Muscle of arm (tissue), 14 donors: ENCODE measurements at places on chromosomes 4 and X. TPM values are rescaled to one million over a fixed set of nuclear protein-coding genes. Genes with fewer than 3 reads are reported as not detected.
A peak's percentile ranks its signal among the peaks of the same experiment; 100 is the strongest.

DNA sequence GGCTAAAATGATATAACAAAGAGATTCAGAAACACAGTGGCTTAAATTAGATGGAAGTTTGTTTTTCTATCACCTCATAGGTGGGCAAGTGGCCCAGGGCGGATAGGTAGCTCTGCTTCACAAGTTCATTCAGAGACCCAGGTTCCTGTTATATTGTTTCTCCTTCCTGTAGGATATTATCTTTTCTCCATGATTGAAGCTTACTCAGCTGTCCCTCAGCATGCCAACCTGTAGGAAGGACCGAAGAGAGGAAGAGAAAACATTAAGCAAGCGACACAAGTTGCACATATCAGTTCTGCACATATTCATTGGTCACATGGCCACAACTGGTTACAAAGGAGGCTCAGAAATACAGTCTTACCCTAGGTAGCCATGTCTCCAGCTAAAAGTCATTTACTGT lies 6.9 kb downstream of the KLHL5 start:
- DNase-seq: no peak

GRCh38 chr4:28146191-28146590 lies 1285.5 kb downstream of the STIM2 start:
- DNase-seq: no peak

PAGE1 gene
- polyA plus RNA-seq: not detected

HS6ST2 gene
- polyA plus RNA-seq: 29.9 TPM

PNMA6A gene
- 1.2 TPM for polyA plus RNA-seq

BEND2 gene
- polyA plus RNA-seq: 0.08 TPM

- DNase-seq: no peak
Observed at GRCh38 chr4:173878701-173879100, 348.7 kb upstream of the HAND2 start.

ARHGAP6 gene
- polyA plus RNA-seq: 6.8 TPM

- no peak for DNase-seq
Observed at GRCh38 chrX:129769467-129770154, 10.1 kb upstream of the SASH3 start.

DNA sequence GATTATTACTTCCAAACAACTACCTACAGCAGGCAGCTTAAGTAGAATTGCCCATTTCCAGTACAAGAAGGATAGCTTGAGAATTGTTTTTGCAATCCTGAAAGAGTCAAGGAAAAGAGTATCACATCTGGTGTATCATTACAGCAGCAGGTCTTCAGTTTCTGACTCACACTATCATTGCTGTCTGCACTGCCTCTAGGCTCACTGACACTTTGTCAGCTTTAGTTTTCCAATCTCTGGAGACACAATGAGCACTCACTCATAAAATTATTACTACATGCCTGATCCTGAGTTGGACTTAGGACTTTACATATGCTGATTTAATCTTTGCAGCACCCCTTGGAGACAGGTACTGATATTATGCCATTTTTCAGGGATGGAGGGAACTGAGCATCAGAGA lies 244.6 kb upstream of the BOD1L1 start:
- DNase-seq: no peak

GRCh38 chr4:147461161-147461560 lies 19.7 kb upstream of the EDNRA start:
- DNase-seq: no peak

PRRG1 gene
- polyA plus RNA-seq: 15.5 TPM

GRCh38 chr4:3725936-3726870 lies 40.0 kb upstream of the ADRA2C start:
- DNase-seq: no peak

- DNase-seq: no peak
Observed at GRCh38 chrX:70336767-70337166, 46.9 kb downstream of the KIF4A start.

ERVMER34-1 gene
- 0.50 TPM for polyA plus RNA-seq

- DNase-seq: no peak
Observed at GRCh38 chrX:150092549-150092948, 154.3 kb upstream of the EOLA2 start.

- DNase-seq: no peak
Observed at GRCh38 chrX:6383488-6383887, 151.4 kb downstream of the VCX3A start.

DNA sequence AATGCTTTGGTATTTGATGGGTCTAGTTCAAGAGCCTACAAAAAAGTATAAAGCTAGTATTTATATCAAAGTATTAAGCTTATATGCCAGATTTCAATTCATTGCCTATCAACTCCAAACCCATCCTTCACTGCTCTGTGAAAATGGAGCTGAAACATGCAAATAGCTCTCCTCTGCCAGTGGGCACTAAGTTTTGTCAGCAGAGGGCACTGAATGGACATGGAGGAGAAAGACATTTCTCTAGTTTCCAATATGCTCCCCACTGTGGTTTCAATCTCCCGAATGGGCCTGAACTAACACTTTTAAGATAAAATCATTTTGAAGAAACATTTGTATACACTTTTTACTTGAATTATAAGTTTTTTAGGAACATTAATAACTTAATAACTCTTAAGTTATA lies 12.4 kb downstream of the PPID start:
- no peak for DNase-seq

ANXA10 gene
- polyA plus RNA-seq: not detected

DNA sequence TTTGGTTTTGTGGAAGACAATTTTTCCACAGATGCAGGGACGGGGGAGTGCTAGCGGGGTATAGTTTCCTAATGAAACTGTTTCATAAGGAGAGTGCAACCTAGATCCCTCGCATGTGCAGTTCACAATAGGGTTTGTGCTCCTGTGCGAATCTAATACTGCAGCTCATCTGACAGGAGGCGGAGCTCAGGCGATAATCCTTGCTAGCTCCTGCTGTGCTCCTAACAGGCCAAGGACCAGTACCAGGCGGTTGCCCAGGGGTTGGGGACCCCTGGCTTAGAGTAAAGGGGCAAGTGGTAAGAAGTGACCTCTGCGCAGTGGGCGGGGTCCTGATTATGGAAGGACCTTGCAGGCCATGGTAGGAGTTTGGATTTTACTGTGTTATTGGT lies 3.8 kb downstream of the SCML1 start:
- DNase-seq: no peak

DNA sequence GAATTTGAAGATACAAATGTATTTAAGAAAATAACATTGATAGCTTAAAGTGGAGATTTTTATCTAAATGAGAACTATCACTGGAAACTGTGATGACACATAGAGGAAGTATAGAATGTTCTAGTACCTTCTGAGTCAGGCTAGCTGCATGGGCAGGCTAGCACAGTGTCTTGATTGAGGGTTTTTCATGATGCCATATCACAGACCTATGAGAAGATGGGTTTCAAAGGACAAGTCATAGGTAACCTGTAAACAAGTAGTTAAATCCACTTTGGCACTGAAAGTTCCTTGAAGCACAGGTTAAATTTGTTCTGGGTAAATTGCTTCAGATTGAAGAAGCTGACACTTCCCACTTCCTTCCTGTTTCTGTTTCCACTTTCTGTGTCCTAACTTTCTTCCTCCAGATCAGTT lies 48.2 kb upstream of the CDKN2AIP start:
- no peak for DNase-seq

DNA sequence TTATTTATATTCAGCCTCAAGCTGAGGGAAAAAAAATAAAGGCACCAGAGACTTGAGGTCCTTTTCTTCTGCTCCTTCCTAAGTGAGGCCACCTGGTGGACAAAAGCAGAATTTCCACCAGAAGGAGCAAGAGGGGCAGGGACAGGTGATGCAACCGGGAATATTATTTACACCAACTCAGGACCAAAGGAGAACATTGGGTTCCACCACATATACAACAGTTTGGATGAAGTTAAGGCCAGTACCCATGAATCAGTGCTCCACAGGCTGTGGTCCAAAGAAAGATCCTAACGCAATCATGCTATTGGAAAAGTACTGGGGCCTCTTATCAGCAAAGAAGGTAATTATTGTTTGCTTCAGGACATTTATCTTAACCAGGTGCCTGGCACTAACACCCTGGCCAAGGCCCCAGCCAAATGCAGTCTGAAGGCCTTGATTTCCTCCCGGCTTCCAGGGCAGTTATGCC lies 57.4 kb downstream of the TSC22D3 start:
- peak; percentile 67 for DNase-seq

DNA sequence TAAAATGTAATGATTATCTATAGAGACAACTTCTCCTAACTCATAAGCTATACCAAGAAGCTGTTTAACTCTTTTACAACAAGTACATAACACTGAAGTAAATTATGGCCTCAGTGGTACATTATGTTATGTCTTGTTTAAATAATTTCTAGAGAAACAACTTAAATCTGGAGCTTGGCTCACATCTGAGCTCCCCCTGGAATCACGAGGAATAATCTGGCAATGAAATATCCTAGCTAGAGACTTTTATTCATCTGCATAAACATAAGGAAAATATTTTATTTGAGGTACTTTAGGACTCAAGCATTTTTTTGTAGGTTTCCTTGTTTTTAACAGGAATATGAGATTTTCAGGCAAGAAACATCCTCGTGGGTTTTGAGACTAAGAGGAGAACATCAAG lies 354.7 kb upstream of the SLC7A11 start:
- DNase-seq: peak; percentile 76

ENOX2 gene
- polyA plus RNA-seq: not detected

DNA sequence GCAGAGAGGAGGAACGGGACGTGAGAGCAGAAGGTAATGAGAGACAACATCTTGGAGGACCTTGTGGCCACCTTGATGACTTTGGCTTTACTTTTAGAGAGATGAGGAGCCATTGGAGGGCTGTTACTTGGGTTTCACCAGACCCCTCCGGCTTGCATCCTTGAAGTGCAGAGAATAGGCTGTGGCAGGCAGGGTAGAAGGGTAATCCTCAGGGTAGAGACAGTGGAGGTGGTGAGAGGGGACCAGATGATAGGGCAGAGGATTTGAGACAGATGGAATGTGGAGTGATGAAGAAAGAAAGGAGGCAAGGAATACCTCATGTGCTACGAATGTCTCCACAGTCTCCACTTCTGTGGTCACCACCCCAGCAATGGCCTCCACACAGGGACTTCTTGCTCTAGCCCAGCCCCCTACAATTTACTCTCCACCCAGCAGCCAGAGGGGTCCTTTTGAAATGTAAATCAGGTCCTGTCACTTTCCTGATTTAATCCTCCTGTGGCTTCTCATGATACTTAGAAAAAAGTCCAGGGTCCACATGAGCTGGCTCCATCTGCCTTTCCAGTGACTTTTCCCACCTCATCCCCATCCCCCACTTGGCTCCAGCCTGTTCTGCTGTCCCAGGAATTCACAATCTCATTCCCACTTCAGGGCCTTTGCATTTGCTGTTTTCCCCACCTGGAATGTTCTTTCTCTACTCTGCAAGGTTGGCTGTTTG lies 115.0 kb downstream of the PJA1 start:
- DNase-seq: no peak

GRCh38 chrX:45267007-45267406 lies 66.3 kb upstream of the DIPK2B start:
- DNase-seq: no peak

CYTL1 gene
- polyA plus RNA-seq: 17.5 TPM

DNA sequence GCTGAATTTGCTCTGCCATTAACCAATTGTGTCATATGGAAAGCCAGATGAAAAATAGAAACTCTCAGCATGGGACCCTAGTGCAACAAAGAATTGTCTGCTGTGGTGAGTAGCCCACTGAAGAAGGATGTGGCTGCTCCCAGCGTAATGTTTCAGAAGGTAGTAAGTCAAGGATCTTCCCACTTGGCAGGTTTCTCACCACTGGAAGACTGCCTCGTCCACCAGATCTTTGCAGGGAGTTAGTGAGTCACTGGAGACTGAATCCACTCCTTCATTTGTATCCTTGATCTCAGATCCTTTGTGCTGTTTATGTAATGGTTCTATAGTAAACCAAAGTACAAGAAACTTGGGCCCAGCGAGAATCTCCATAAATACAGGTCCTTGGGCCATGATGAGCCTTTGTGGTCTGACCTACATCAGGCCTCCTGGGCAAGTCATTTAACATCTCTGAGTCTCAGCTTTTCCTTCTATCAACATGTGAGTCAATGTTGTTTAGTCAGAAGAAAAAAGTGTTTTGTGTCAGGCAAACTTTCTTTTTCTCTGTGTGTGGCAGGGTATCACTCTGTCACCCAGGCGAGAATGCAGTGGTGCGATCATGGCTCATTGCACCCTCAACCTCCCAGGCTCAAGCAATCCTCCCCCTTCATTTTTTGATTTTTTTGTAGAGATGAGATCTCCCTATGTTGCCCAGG lies 78.0 kb upstream of the CCDC160 start:
- no peak for DNase-seq

- DNase-seq: no peak
Observed at GRCh38 chr4:152996111-152996571, 60.0 kb downstream of the FHDC1 start.

DNA sequence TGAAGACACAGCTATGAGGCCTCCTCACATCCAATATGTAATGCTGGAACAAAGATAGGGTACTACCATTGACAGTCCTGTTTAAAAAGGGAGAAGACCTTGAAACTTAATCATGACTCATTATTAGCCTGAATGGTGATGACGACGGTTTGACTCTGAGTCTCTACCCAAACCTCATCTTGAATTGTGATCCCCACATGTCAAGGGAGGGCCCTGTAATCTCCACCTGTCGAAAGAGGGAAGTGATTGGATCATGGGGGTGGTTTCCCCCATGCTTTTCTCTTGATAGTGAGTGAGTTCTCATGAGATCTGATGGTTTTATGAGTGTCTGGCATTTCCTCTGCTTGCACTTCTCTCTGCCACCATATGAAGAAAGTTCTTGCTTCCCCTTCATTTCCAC lies 395.3 kb upstream of the CPEB2 start:
- no peak for DNase-seq

GRCh38 chr4:174041555-174042105 lies 241.8 kb downstream of the FBXO8 start:
- DNase-seq: no peak

MAGEA2 gene
- not detected for polyA plus RNA-seq

GRCh38 chr4:188435381-188435780 lies 296.1 kb downstream of the TRIML1 start:
- DNase-seq: no peak

DNA sequence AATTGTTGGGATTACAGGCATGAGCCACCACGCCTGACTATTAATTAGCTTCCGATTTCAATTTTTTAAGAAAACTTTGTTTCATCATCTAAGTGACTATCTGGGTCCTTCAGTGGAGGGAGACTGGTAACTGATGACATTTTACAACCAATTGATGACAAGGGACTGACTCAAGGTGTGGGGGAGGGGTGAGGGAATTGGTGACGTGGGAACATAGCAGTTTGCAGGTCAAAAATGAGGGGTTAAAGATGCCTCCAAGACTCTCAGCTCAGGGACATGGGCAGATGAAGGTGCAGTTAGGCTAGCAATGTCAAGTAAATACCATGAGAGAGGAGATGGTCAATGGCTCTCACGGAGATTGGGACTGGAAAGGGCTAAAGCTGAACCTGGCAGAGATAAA lies 5.7 kb upstream of the FAM9C start:
- no peak for DNase-seq

PWWP3B gene
- 26.9 TPM for polyA plus RNA-seq

DNA sequence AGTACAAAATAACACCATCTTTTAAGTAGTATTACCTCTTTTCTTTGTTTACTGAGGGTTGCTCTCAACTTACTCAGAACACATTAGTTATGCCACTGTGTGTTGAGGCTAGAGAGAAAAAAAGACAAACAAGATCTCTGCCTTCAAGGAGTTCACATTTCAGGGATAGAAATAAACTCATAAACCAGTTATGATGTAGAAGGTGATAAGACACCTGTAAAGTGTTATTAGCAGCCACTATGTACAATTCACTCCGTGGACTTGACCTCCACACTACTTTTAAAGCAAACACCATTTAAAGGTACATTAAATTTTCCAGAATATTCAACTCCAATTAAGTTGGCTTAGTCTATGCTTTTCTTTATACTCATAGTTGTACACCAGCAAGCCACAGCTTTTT lies 278.0 kb downstream of the PDGFC start:
- no peak for DNase-seq
